ENCODE measurements at places on chromosomes 2 and 18.

- DNase-seq, result no peak
These were observed 317.1 kb upstream of the CWC22 start for GRCh38 chr2:180324182-180324581.

- no peak for DNase-seq
These were observed 78.2 kb upstream of the SMAD7 start for GRCh38 chr18:49028801-49029506.

GRCh38 chr2:218023636-218024035, 20.8 kb upstream of the TNS1 start:
- DNase-seq, result peak; percentile 6

DNA sequence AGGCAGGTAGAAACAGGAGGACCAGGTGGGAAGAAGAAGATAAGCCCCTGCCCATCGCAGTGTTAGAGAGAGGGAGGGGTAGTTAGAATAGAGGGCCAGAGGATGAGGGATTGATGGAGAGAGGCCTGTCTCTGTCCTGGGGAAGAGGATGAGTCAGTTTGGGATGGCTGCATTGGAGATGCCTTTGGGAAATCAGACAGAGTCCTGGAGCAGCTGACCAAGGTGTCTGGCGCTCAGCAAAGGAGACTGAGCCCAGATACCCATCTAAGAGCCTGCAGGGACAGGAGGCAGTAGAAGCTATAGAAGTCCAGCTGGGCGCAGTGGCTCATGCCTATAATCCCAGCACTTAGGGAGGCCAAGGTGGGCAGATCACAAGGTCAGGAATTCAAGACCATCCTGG, 177.8 kb upstream of the HAAO start:
- no peak for DNase-seq

GRCh38 chr2:203951366-203951902, 14.9 kb downstream of the ICOS start:
- no peak for DNase-seq

DNA sequence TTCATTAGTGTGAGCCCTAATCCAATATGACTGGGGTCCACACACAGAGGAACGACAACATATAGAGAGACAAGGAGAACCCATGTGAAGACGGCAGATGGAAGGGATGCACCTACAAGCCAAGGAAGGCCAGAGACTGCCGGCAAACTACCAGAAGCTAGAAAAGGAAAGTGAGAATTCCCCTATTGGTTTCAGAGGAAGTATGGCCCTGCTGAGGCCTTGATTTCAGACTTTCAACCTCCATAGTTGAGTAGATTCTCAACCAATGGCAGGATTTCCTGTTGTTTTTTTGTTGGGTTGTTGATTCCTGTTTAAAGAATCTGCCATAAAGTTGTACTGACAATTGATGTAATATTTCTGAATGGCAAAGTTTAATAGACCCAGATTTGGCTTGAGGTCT, 241.5 kb downstream of the SATB2 start:
- no peak for DNase-seq
